ENCODE measurements at places on chromosomes 3 and 15.
A peak's percentile ranks its signal among the peaks of the same experiment; 100 is the strongest.

GRCh38 chr3:64344721-64345207, 119.5 kb upstream of the PRICKLE2 start:
- H3K4me1 ChIP-seq = peaks cover 83% of the 10 kb centered on the region
- no peaks in the 10 kb centered on the region for H3K27me3 ChIP-seq
- H3K4me3 ChIP-seq = peak overlapping the region; percentile 31
- peak overlapping the region; percentile 53 for H3K27ac ChIP-seq
- H3K36me3 ChIP-seq = no peaks in the 10 kb centered on the region

DNA sequence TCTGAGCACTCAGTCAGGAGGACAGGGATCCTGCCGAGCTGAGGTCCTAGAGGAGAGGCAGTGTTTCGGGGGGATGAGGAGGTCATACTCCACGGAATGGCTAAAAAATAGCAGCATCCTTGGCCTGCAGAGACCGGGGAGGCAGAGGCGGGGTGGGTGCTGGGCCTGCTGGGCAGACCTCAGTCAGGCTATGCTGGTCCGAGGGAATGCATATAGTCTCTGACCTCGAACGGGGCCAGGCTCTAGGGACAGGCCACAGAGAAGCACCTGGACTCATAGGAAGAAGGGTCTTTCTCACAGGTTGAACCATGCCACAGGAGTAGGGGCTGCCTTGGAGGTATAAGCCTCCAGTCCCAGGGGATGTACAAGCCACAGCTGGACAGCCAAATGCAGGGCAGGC, 14.0 kb upstream of the SKIC8 start:
- H3K4me1 ChIP-seq = peaks cover 57% of the 10 kb centered on the region
- no peak overlapping the region for H3K27ac ChIP-seq
- no peak overlapping the region for H3K4me3 ChIP-seq

GRCh38 chr15:54618120-54618519, 578.6 kb downstream of the RSL24D1 start:
- no peaks in the 10 kb centered on the region for H3K27me3 ChIP-seq
- DNase-seq = no peak
- H3K27ac ChIP-seq = no peak overlapping the region
- H3K4me1 ChIP-seq = peaks cover 29% of the 10 kb centered on the region
- H3K36me3 ChIP-seq = no peaks in the 10 kb centered on the region

DNA sequence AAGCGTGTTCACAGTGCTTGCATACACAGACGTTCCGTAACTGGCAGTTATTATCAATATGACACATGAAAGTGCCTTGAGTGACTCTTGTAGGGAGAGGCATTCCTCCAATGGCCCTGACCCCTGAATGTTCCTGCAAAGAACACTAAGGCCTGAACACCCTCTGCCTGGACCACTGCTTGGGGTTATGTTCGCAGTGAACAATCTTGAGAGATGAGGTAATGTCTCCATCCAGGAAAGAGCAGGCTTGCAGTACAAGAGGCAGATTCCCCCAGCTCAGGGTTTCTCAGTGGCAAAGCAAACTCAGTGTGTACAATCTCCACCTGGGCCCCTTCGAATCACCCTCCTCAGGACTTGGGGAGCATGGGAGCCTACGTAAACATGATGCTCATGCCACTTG, 324.6 kb downstream of the MAGI1 start:
- DNase-seq = no peak
- H3K4me3 ChIP-seq = no peak overlapping the region
- H3K27me3 ChIP-seq = no peaks in the 10 kb centered on the region
- no peaks in the 10 kb centered on the region for H3K36me3 ChIP-seq

DNA sequence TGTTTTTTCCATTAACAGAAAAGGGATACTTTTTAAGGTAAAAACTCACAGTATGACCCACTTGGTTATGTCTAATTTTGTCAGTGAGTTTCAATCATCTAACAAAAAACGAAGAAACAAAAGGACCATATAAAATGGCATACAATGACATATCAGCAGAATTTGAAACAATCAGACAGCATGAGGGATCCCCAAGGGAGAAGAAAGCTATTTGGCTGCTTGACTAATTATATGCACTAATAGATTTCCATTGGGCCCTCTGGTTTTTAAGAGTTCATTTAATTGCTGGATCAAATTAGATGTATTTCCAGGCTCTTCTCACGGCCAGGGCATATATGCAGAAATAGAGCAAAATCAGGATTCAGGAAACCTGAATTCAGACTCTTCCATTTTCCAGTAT, 376.4 kb upstream of the GBE1 start:
- H3K27ac ChIP-seq = no peak overlapping the region
- no peak overlapping the region for H3K4me3 ChIP-seq
- no peak for DNase-seq

DNA sequence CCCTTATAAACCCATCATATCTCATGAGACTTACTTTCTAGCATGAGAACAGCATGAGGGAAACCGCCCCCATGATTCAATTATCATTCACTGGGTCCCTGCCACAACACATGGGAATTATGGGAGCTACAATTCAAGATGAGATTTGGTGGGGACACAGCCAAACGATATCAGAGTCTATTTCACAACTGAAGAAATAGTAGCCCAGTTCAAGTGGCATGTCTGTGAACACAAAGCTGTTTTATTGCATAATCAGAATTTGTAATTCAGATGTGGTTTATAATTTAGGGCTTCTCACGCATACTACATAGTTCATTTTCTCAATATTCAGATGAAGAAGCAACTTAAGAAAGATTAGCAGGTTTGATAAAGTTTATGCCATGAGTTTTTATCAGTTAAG, 1188.0 kb upstream of the ALCAM start:
- no peaks in the 10 kb centered on the region for H3K36me3 ChIP-seq
- H3K27me3 ChIP-seq = no peaks in the 10 kb centered on the region
- no peak overlapping the region for H3K4me3 ChIP-seq
- no peak overlapping the region for H3K27ac ChIP-seq
- no peaks in the 10 kb centered on the region for H3K4me1 ChIP-seq
- DNase-seq = no peak

GRCh38 chr3:116338713-116339112, 106.6 kb downstream of the LSAMP start:
- H3K36me3 ChIP-seq = peaks cover 2% of the 10 kb centered on the region
- H3K27me3 ChIP-seq = no peaks in the 10 kb centered on the region
- H3K4me1 ChIP-seq = peaks cover 5% of the 10 kb centered on the region
- no peak overlapping the region for H3K4me3 ChIP-seq
- no peak overlapping the region for H3K27ac ChIP-seq
- no peak for DNase-seq

All from neural crest cell (in vitro differentiated cells).